ENCODE measurements at places on chromosomes 11 and 22.

DNA sequence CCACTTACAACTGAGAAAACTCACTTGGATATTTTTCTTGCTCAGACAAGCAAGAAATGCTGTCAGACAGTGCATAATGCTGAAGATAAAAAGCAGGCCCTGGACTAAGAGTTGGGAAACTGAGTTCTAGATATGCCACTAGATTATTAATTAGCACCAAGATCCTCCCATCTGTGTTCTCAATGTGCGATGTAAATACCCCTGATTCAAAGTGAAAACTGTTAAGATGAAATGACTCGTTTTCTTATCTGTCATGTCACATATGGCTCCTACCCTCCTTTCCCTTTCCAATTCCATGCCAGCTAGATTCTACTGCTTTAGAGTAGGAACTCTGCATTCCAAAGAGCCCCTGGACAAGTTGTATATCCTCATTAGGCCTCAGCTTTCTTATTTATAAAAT, 88.9 kb upstream of the CLNS1A start:
- DNase-seq, result no peak

DNA sequence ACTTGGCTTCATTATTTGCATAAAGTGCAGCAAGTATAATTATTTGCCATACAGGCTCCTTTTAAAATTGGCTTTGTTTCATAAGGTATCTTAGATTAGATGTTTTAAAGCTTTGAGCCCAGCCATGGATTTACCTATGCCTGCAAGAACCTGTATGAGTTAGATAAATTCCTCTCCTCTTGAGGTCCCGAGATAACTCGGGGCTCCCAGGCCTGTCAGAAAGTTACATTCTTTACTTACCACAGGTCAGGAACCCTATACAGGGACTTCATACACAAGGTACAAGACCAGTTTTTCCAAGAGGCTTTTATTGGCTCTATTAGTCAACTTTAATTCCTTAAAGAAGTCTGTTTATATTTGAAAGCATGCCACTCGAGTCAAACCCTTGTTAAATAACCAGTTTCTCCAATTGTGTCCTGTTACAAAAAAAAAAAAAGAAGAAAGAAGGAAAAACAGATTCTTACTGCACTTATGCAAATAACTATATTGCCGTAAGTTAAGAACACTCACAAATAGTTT, 2.3 kb upstream of the C1QTNF6 start:
- no peak for DNase-seq

DNA sequence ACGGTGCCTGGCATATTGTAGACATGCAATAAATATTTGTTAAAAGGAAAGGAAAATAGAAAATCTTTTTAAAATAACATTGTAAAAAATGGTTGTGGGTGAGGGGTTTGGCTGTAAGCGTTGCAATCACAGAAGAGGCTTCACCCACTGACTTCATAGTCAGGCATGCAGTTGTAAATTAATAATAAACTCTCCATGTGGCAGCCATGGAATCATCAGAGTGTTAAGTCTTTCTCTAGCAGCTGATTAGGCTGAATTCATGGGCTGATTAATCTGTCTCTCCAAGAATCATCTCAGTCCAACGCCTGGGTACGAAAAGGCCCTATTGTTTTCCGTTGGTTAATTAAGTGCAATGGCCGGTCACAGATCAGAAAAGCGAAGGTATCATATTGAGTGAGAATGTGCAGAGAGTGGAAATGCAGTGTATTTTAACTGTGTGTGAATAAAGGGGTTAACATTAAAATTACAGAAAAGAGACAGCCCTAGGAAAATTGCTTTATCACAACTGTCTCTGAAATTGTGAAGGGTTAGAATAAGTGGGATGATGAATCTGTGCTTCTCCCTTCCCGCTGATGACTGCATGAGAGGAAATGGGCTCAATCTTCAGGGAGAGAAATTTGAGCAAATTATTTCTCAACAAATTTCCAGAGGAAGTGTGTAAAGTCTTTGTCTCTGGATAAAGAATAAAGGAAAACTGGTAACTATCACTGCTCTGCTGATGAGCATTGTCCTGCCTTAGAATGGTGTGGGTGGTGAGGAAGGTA, 269.0 kb downstream of the FAM76B start:
- DNase-seq, result no peak

GRCh38 chr11:99257131-99257530, 236.4 kb downstream of the CNTN5 start:
- DNase-seq, result no peak

DNA sequence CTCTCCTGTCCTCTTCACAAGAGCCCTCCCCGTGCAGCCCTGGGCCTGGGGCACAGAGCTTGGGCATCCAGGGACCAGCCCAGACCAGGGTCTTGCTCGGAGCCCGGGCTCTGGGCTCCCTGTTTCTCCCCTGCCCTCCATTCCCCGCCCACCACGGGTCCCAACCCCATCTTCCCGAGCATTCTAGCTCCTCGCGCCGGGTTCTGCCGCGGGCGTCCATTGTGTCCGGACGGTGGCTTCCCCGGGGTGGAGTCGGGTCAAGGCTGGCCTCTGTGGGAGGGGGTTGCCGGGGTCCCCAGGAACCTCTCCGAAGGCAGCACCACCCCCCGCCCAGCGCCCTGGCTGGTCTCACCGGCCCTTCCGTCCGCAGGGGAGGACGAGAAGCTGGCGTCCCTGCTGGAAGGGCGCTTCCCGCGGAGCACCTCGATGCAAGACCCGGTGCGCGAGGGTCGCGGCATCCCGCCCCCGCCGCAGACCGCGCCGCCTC, 18.1 kb upstream of the ACR start:
- no peak for DNase-seq

DNA sequence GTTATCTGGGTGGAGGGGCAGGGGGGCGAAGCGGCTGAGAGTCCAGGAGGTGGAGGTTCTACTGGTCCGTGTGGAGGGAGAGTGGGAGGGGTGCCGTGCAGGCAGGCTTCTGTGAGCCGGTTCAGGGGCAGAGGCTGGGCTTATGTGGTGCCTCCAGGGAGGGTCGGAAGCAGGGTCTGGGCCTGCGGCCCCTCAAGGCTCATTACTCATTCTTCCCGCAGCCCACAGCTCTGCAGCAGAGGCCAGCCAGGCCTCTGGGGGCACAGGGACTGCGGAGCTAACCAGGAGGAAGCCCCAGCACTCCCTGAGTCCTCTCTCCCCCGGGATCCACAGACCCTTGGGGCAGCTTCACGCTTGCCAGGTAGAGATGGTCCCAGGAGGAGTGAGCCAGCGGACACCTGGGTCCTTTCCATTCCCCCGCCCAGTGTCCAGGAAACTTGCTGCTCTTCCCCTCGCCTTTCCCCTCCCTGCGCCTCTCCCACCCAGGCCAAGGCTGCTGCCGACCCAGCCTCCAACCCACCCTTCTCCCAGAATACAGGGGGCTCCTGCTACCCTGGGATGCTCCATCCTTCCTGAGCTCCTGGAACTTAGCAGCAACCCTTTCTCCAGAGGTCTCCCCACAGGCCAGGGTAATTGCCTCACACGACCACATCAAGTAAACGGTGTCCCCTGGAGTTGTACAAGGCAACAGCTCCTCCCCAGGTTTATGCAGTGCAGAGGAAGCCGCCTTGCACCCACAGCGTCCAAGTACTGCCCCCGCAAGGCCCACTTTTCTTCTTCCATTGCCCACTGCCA, 6.3 kb downstream of the NRXN2 start:
- no peak for DNase-seq

DNA sequence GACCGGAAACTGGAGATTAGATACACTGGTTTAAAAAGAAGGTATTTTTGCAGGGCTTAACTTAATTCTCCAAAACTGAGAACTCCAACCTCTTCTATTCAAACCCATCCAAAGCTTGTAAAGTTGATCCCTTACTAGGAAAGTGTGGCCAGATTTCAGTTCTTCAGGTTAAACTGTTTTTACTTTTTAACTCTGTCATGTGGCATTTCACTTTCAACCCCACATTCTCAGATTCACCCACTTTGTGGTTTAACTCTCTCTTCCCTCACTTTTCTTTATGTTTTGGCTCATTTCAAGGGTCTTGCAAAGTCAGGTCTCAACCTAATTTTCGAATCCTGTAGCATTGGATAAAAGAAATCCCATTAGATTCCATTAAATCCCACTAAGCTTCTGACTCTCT, 75.4 kb downstream of the MPPED2 start:
- no peak for DNase-seq

GRCh38 chr11:72599325-72600117, 74.7 kb downstream of the PDE2A start:
- DNase-seq, result no peak

DNA sequence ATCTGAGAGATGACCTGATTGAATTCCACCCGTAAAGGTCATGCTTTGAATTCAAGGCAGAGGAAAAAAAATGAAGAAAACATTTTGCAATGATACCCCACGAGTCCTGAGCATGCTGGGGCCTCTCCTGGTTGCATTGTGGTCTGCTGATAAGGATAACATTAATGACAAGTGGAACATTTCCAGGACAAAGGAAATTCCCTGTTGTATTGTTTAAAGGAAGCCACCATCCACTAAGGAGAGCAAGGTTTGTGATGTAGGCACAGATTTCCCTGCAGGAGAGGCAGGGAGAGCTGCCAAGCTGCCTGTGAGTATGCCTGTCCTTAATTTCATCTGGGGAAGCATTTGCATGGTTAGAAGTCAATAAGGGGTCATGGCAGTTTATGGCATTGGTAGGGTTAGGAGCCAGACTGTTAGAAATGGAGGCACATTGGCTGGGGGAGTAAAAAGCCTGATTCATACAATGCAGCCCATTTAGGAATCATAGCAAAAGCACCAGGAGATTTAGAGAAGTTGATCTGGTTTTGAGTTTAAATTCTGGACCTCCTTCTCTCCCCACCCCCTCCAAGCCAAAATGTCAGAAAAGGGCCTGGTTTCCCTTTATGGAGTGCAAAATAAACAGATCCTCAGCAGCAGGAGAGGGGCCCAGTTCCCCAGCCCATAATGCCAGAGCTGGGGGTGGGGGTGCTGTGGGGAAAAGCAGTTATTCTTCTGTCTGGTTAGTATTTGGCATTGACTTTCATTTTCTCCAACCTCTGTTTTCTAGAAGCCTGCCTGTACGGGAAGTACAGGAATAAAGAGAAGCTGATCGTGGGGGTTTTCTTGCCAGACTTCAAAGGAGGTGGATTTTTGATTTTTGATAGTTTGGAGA, 22.1 kb downstream of the FLI1 start:
- no peak for DNase-seq

- no peak for DNase-seq
These were observed 12.9 kb downstream of the ABTB2 start for GRCh38 chr11:34344768-34345539.

DNA sequence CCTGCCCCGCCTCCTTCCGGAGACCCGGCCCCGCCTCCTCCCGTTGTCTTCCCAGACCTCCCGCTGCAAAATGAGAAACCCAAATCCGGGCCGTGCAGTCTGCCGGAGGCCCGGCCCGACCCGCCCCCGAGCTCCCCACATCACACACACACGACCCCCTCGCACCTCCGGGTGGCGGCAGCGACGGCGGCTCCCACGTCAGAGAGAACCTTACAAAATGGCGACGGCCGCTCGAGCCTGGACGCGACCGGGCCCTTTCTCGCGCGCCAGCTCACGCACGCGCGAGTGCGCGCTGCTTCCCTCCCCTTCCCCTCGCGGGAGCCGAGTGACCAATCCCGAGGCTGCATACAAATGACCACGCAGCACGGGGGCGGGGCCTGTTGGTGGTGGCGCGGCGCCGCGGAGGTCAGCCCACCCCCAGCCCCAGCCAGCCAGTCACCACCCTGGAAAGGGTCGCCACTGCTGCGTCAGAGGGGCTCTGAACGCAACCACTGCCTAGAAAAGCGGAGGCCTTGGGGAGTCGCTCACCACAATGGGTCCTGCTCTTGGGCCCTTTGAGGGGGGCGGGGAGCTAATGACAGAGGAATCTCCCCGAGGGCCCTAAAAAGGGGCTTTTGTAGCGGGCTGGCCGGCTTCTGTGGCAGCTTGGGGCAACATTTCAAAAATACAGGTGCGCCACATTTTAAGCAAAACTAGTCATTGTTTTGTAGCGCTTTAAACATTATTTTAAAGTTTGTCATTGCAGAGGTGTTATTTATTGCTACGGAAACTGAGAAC, at the start of gene RBM4B:
RBM4B (minus strand) TSS at position 289 of the 777 bp plus-strand sequence. CDS start 808 bp downstream, outside the sequence.
- DNase-seq, result peak; percentile 91

- DNase-seq, result no peak
These were observed 12.2 kb downstream of the PAAF1 start for GRCh38 chr11:73889019-73889418.

- no peak for DNase-seq
These were observed 348.8 kb upstream of the ARHGAP42 start for GRCh38 chr11:100338144-100338840.

- no peak for DNase-seq
These were observed 56.9 kb upstream of the EMID1 start for GRCh38 chr22:29148826-29149225.
